ENCODE measurements at places on chromosomes 16 and 17. TPM values are rescaled to one million over a fixed set of nuclear protein-coding genes. Genes with fewer than 3 reads are reported as not detected.

Gene C17orf100
- total RNA-seq = 2.7 TPM

Gene EFCAB13
- 5.3 TPM for total RNA-seq

Gene RNF40
- total RNA-seq = 115 TPM

Gene KRT40
- not detected for total RNA-seq

Gene TIGD7
- 2.4 TPM for total RNA-seq

Gene CCL4
- total RNA-seq = not detected

Gene TBC1D28
- not detected for total RNA-seq

Gene CCL5
- 1.6 TPM for total RNA-seq

Gene XAF1
- total RNA-seq = 82.8 TPM

Gene GINS2
- 6.1 TPM for total RNA-seq

Gene TBC1D3G
- total RNA-seq = not detected

Gene PRPF8
- 180 TPM for total RNA-seq

Gene RGS11
- total RNA-seq = 3.9 TPM

GRCh38 chr17:28702026-28702751, 9.5 kb downstream of the PROCA1 start:
- no peak for DNase-seq

- peak; percentile 90 for DNase-seq
Observed at GRCh38 chr17:42928714-42929496, 28.3 kb downstream of the G6PC1 start.

DNA sequence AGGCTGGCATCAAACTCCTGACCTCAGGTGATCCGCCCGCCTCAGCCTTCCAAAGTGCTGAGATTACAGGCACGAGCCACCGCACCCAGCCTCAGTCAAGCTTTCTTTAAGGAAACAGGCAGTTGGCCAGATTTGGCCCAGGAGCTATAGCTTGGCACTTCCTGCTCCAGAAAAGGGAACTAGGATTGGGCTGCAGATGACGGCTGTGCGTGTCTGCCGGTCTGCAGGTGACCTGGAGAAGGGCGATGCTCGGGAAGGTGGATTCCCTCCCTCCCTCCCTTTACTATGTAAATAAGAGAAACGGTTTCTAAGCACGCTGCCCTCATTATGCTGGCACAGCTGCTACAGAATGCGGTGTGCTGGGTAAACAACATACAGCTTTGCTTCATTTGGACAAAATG, 215.9 kb downstream of the RPTOR start:
- DNase-seq = no peak

- no peak for DNase-seq
Observed at GRCh38 chr17:44812263-44812662, 17.8 kb downstream of the GJC1 start.

DNA sequence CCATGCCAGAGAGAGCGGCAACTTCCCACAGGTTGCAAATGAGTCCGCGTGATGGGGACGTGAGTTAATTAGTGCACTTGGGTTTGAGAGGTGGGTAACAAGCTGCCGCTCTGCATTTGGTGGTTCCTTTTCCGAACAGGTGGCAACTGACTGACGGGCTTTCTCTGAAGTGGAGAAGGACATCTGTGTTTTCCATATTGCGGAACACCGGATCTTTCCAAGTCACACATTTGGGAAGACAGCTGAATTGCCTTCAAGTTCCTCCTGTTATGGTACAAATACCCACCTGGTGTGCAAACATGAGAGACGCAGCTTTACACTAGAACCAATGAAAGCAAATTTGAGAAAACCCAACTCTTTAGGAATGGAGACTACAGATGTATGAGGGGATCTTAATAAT, 451.3 kb upstream of the ZFHX3 start:
- no peak for DNase-seq

- no peak for DNase-seq
Observed at GRCh38 chr17:11047228-11047627, 193.8 kb upstream of the SHISA6 start.

DNA sequence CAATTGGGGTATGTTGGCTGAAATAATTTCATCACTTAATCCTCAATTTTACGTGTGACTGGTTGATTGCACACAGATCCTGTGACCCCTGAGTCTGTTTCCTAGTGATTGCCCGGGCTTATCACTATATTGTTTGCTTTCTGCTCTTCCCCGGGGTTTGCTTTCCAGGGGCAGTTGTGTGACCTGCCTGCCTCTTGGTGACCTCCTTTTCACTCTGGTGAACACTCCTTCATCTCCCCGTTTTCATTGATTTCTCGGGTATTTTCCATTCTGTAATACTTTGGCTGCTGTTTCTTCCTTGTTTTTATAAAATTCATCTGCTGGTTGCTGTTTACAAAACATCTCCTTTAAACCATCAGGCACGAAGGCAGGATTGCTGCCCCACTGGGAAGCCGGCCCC, 36.0 kb downstream of the NTN1 start:
- no peak for DNase-seq

GRCh38 chr17:67392111-67392510, 15.0 kb downstream of the PITPNC1 start:
- no peak for DNase-seq

DNA sequence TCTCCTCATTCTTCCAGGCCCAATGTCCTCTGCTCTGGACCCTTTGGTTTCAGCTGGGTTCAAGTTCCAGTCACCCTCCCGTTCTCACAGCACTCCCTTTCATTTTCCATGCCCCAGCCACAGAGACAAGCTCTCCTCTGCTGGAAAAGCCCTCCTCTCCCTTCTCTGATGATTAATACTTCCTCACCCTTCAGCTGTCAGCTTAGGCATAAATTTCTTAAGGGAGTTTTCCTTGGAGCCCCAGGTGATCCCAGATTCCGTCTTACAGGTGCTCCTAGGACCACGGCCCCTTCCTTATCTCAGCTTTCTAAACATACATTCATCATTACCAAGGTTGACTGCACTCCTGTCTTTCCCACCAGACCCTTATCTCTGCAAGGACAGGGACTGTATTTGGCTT, 10.4 kb downstream of the CHAD start:
- no peak for DNase-seq

- no peak for DNase-seq
Observed at GRCh38 chr17:64546716-64547115, 39.9 kb downstream of the CEP95 start.

DNA sequence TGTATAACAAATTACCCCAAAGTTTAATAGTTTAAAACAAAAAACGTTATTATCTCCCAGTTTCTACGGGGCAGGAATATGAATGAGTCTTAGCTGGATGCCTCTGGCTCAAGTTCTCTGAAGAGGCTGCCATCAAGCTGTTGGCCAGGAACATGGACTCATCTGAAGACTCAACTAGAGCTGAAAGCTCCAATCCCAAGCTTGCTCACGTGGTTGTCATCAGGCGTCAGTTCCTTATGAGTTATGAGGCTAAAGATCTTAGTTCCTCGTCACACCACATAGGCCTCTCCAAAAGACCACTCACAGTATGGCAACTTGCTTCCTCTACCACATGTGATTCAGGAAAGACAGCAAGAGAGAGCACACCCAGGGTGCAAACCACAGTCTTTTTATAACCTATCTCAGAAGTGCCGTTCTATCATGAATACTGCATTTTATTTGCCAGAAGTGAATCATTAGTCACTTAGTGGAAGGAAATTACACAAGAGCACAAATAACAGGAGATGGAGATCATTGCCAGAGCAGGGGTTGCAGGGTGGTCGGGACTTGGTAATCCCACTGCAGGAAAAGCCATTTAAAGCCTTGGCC, 48.7 kb upstream of the NLK start:
- no peak for DNase-seq

- DNase-seq = no peak
Observed at GRCh38 chr16:77111056-77111565, 79.9 kb upstream of the MON1B start.

GRCh38 chr17:42980766-42981397, 517 bp downstream of the RUNDC1 start:
- no peak for DNase-seq

- no peak for DNase-seq
Observed at GRCh38 chr17:29591737-29592608, 959 bp upstream of the ANKRD13B start.

- DNase-seq = no peak
Observed at GRCh38 chr17:7818746-7819645, 15.0 kb upstream of the KDM6B start.

- no peak for DNase-seq
Observed at GRCh38 chr16:81632392-81633146, 146.5 kb upstream of the PLCG2 start.

DNA sequence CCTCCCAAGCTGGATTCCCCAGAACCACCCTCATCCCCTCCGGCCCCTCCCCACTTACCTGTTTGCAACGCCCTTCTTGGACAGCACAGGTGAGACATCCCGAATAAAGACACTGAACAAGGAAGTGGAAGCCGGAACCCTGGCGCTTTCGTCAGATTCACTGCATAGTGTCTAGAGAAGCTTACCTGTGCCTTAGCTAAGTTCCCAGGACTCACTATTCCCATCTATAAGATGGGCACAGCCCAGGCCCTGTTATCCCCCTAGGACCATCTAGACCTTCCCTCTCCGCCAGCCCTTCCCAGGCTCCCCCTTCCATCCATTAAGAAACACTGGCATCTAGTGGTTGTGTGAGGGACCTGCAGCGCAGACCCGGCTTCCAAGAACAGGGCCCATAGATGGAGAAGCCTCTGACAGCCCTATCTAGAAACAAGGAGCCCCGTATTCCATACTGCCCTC, 26.9 kb upstream of the RPL38 start:
- DNase-seq = no peak

- DNase-seq = peak; percentile 18
Observed at GRCh38 chr17:68172461-68172954, 75.3 kb upstream of the AMZ2 start.

GRCh38 chr16:24700549-24701392, 28.7 kb upstream of the TNRC6A start:
- DNase-seq = peak; percentile 92

- peak; percentile 75 for DNase-seq
Observed at GRCh38 chr16:4957720-4958509, at the start of gene SEC14L5. Gene SEC14L5, plus strand, starts transcription at chr16:4958330. Its CDS starts 994 bp downstream, at chr16:4959324.

- DNase-seq = no peak
Observed at GRCh38 chr17:1878419-1879121, 48.8 kb downstream of the RPA1 start.

- peak; percentile 5 for DNase-seq
Observed at GRCh38 chr16:80197741-80198201, 343.0 kb upstream of the DYNLRB2 start.

DNA sequence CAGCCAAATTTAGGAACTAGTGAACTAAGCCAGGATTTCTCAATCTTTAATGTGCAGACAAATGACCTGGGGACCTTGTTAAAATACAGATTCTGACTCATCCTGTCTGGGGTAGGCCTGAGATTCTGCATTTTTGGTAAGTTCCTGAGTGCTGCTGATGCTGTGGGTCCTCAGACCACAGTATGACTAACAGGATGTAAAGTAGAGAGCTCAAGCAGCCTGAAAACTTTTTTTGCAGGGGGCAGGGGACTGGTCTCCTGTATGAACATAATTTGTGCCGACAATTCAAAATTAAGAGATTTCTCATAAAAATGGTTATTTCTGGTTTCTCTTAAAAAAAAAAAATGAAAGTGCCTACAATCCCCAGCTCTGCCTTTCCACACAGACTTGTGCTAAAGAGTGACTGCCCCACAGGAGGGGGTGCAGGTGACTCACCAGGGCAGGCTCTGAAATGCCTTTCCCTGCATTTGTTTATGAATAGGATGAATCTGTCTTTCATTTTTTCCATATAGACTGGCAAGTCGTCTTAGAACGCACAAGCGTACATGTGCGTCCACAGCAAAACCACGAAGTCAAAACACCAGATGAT, 271.5 kb downstream of the PHKB start:
- DNase-seq = no peak

DNA sequence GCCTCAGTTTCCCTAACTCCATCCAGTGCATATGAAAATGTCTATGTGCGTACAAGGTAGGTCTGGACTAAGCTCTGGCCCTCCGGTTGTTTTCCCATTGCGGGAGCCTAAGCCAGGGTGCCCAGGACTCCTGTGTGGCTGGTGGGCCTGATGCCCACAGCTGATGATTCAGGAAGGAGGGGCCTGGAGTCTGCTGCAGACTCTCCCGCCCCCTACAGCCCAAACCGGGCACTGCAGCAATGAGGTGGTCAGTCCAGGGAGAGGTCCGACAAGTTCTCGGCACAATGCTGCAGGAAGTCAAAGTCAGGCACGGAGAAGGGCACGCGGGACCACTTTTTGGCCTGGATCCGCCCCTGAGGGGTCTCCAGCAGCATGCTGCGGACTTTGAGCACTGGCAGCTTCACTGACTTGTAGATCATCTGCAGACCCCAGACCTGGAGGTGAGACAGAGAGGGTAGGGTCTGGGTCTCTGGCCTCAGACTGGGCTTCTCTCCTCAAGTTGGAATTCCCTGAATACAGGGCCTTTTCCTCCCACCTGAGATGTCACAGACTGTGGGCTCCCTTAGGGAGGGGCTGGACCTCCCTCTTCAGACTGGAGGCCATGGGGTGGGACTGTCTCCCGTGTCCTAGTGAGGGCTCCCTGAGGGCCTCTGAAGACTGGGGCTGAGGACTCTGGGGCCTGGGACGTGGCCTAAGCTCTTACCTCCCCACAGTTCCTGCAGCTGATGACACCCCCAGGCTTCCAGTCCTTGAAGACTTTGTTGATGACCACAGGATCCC, 3.4 kb upstream of the ZNF385C start:
- no peak for DNase-seq

Data from glomerular endothelial cell (primary cell).